ENCODE measurements at places on chromosomes 11 and 22.

- no peak overlapping the region for H3K4me3 ChIP-seq
- no peaks in the 10 kb centered on the region for H3K4me1 ChIP-seq
- no peak overlapping the region for H3K27ac ChIP-seq
- no peak for DNase-seq
- no peaks in the 10 kb centered on the region for H3K27me3 ChIP-seq
These were observed 34.7 kb downstream of the MUC15 start for GRCh38 chr11:26537341-26537740.

DNA sequence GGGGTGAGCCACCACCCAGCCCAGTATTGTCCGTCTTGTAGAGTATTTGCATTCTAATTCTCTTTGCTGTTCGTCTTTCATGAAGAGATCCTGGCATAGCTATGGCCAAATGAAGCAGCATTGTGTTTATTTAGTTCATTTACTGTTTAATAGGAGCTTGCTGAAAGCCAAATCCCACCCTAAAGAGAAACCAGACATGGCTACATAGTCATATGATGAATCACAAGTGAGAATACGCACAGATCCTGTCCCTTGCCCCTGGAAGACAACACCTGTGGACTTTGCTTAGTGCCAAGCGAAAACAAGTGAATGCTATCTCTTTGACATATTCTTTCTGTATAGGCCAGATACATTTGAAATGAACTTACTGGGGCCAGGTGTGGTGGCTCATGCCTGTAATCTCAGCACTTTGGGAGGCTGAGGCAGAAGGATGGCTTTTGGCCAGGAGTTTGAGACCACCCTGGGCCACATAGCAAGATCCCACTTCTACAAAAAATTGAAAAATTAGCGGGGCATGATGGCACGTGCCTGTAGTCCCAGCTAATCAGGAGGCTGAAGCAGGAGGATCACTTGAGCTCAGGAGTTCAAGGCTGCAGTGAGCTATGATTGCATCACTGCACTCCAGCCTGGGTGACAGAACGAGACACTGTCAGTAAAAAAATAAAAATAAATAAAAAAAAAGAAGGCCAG, 5.1 kb upstream of the ARFGAP3 start:
- H3K4me3 ChIP-seq: no peak overlapping the region
- peaks cover 24% of the 10 kb centered on the region for H3K4me1 ChIP-seq
- H3K27ac ChIP-seq: no peak overlapping the region
- H3K36me3 ChIP-seq: no peaks in the 10 kb centered on the region

- H3K27ac ChIP-seq: peak overlapping the region; percentile 99
- no peaks in the 10 kb centered on the region for H3K36me3 ChIP-seq
- DNase-seq: peak; percentile 86
- peaks cover 93% of the 10 kb centered on the region for H3K4me1 ChIP-seq
- no peaks in the 10 kb centered on the region for H3K27me3 ChIP-seq
These were observed 7.0 kb upstream of the MALAT1 start for GRCh38 chr11:65491614-65492386.

- no peaks in the 10 kb centered on the region for H3K27me3 ChIP-seq
- H3K4me1 ChIP-seq: peaks cover 5% of the 10 kb centered on the region
- H3K36me3 ChIP-seq: no peaks in the 10 kb centered on the region
- peak overlapping the region; percentile 18 for H3K27ac ChIP-seq
- no peak overlapping the region for H3K4me3 ChIP-seq
These were observed 28.5 kb downstream of the MAML2 start for GRCh38 chr11:96314326-96315020.

DNA sequence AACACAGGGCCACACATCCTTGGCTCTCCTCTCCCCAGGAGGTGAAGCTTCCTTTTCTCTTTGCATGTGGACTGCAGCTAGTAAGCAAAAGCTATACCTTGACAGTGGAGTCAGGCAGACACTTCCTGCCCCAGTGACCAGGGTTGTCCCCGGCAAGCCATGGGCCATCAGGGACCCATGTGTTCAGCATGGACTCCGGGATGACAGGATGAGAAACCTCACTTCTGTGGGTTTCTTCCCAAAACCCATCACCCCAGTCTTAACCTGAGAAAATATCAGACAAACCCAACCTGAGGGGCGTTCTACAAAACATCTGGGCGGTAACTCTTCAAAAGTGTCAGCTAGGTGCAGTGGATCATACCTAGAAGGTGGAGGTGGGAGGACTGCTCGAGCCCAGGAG, 40.2 kb downstream of the GNB1L start:
- no peaks in the 10 kb centered on the region for H3K36me3 ChIP-seq
- H3K4me1 ChIP-seq: peaks cover 5% of the 10 kb centered on the region
- H3K27ac ChIP-seq: no peak overlapping the region
- no peak overlapping the region for H3K4me3 ChIP-seq

- no peak overlapping the region for H3K4me3 ChIP-seq
- no peaks in the 10 kb centered on the region for H3K36me3 ChIP-seq
- no peak overlapping the region for H3K27ac ChIP-seq
- no peaks in the 10 kb centered on the region for H3K27me3 ChIP-seq
- DNase-seq: no peak
These were observed 122.2 kb upstream of the RCN1 start for GRCh38 chr11:31968461-31969358.

- H3K27me3 ChIP-seq: no peaks in the 10 kb centered on the region
- DNase-seq: no peak
- no peaks in the 10 kb centered on the region for H3K4me1 ChIP-seq
These were observed 93.6 kb downstream of the NELL1 start for GRCh38 chr11:20762980-20763379.

DNA sequence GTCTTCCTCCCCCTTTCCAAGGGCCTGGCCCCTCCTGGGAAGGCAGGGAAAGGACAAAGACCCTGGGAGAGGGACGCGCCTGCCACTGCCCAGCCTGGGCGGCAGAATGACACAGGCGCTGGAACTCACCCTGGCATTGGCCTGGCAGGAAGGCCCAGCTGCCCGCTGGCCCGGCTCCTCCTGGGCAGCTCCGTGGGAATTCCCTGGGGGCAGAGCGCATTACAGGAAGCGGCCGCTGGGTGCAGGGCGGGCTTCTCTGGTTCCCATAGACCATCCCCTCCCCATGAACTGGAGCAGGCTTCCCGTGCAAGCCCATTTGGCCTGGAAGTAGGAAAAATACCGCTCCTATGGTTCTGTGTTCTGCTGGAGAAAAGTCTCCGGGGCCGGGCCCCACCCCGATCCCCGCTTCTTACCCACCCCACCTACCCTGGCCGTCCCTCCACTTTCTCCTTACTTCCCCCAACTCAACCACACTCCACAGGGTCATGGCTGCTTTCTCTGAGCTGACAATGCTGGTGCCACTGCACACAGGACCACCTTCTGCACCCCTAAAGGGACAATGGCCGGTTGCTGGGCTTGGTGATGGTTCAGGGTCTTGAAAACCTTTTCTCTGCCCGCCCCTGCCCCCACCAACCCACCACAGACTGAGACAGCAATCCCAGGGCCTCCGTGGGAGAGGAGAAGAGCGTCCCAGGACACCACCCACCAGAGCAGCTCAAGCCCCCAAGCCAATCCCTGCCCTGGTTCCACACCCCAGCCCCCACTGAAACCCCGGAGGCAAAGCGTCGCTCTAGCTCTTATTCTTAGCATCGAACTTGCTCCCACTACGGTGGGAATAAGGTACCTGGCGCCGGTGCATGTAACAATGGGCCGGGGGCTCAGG, 58.9 kb downstream of the LINC01488 start:
- H3K4me3 ChIP-seq: peak overlapping the region; percentile 33
- peak overlapping the region; percentile 15 for H3K27ac ChIP-seq
- peak; percentile 51 for DNase-seq

DNA sequence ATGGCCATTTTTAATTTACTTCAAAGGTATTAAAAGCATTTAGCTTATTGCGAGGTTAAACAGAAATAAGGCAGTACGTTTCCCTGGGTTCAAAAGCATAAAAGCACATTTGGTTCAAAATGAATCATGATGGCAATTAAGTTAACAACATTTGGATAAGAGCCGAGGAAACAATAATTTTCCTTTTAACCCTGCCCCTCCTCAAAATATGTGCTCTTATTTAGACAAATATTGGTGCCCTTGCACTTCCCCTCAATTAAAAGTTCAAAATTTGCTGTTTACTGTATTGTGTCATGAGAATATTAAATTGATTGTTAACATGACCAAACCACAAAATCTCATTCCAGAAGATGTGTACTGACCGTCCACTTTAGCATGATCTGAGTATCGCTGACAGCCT, 48.7 kb downstream of the VSIG10L2 start:
- no peak overlapping the region for H3K27ac ChIP-seq
- H3K4me3 ChIP-seq: no peak overlapping the region
- H3K27me3 ChIP-seq: no peaks in the 10 kb centered on the region
- H3K36me3 ChIP-seq: peaks cover 4% of the 10 kb centered on the region
- DNase-seq: no peak

- H3K27ac ChIP-seq: no peak overlapping the region
- no peaks in the 10 kb centered on the region for H3K36me3 ChIP-seq
- no peak overlapping the region for H3K4me3 ChIP-seq
These were observed 23.0 kb downstream of the PAX6 start for GRCh38 chr11:31788085-31788484.

DNA sequence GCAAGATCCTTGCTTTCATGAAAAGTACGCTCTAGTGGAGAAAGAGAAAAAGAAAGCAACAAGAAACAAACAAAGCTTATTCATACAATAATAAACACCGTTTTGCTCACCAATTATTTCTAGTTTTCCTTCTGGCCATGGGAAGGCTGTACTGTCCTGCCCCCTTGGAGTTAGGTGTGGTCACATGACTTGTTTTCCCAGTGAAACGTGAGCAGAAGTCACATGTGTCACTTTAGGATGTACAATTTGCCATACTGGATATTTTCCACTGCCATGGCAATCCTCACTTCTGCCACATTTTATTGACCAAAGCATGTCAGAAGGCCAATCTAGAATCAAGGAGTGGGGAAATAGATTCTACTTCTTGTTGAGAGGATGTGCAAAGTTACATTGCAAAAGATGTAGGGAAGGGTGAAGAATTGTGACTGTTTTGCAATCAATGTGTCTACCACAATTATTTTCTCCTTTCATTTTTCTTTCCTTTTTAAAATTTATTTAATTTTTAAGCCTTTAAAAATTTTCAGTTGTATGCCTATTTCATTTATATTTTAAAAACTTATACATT, 24.3 kb upstream of the TRAF6 start:
- H3K27ac ChIP-seq: no peak overlapping the region
- no peaks in the 10 kb centered on the region for H3K27me3 ChIP-seq
- no peaks in the 10 kb centered on the region for H3K36me3 ChIP-seq
- no peak overlapping the region for H3K4me3 ChIP-seq
- no peak for DNase-seq
- no peaks in the 10 kb centered on the region for H3K4me1 ChIP-seq

DNA sequence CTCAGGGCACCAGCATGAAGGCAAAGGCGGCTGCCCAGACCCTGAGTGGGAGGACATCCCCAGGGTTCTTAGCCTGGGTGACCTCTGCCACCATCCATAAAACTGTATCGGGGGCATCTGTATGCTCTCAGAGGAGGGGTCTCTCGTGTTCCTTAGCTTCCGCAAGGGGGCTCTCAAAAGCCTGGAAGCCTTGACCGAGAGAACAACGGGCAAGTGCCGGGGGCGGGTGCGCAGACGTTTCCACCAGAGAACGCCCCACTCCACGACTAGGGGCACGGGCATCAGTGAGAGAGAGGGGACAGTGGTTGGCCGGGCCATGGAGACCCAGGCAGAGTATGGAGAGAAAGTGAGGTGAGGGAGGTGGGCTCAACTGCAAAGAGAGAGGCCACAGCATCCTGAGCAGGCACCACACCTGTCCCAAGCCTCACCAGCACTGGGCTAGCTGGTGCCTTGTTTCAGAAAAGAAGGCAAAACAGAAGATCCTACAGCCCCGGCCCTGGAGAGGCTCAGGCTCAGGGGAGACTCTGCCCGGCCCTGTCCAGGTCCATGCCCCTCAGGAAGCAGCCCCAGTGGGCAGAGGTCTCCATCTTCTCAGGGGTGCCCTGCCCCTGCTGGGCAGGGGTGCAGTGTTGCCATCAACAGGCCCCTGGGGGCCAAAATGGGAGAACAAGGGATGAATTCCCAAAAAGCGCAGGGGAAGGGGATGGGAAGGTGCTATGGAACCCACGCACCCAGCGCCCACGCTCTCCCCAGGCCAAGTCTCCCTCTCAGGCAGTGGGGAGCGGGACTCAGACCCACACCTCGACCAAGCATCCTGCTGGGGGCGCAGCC, 5.9 kb downstream of the TSPAN32 start:
- no peak overlapping the region for H3K4me3 ChIP-seq
- H3K27ac ChIP-seq: no peak overlapping the region
- no peaks in the 10 kb centered on the region for H3K27me3 ChIP-seq
- no peaks in the 10 kb centered on the region for H3K36me3 ChIP-seq
- H3K4me1 ChIP-seq: peaks cover 7% of the 10 kb centered on the region
- DNase-seq: no peak

- H3K36me3 ChIP-seq: no peaks in the 10 kb centered on the region
- H3K4me1 ChIP-seq: no peaks in the 10 kb centered on the region
- no peak overlapping the region for H3K27ac ChIP-seq
These were observed 116.8 kb upstream of the NECTIN1 start for GRCh38 chr11:119845756-119846155.

DNA sequence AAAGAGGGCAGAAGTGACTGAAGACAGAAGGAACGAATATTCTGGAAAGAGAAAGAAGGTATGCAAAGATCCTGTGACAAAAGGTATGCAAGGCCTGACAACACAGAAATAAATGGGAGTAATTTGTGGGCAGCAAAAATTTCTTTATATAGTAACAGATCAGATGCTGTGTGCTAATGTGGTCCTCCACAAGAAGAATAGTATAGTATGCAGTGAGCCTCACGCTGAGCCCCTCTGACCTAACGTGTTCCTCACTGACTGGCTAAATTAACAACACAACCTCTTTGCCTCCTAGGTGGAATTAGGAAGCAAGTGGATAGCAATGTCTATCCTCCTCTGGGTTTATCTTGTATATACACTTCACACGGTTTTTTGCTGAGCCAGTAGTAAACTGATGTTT, 143.1 kb upstream of the SESN3 start:
- DNase-seq: no peak
- H3K36me3 ChIP-seq: no peaks in the 10 kb centered on the region
- H3K4me1 ChIP-seq: no peaks in the 10 kb centered on the region
- H3K27ac ChIP-seq: no peak overlapping the region
- no peaks in the 10 kb centered on the region for H3K27me3 ChIP-seq

GRCh38 chr11:82225930-82226329, 507.7 kb downstream of the FAM181B start:
- no peak overlapping the region for H3K4me3 ChIP-seq
- H3K27ac ChIP-seq: no peak overlapping the region
- H3K36me3 ChIP-seq: no peaks in the 10 kb centered on the region
- no peaks in the 10 kb centered on the region for H3K27me3 ChIP-seq

DNA sequence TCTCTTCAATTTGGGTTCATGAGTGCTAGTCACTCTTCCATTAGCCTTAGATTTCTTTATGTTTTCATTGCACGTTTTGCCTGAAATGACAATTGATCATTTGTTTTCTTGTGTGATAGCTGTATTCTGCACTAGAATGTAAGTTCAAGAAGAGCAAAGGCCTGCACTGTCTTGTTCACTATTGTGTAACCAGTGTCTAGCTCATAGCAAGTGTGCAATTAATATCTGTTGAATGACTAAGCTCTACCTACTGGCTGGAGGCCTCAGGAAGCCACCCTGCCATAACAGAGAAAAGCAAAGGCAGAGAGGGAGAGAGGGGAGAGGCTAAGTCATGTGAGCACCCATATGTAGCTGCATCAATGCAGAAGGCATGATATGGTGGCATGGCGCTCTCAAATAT, 292.8 kb upstream of the SYN3 start:
- H3K4me1 ChIP-seq: no peaks in the 10 kb centered on the region
- H3K27me3 ChIP-seq: no peaks in the 10 kb centered on the region
- no peak for DNase-seq
- peaks cover 2% of the 10 kb centered on the region for H3K36me3 ChIP-seq
- H3K4me3 ChIP-seq: no peak overlapping the region
- H3K27ac ChIP-seq: no peak overlapping the region

All from psoas muscle (tissue), 8 donors.